ENCODE measurements at places on chromosomes 7 and 10. TPM values are rescaled to one million over a fixed set of nuclear protein-coding genes. Genes with fewer than 3 reads are reported as not detected.
A peak's percentile ranks its signal among the peaks of the same experiment; 100 is the strongest.

FANK1 gene
- total RNA-seq: 0.42 TPM

ABCA13 gene
- not detected for total RNA-seq

ABCF2 gene
- total RNA-seq: 77.7 TPM

DLX5 gene
- total RNA-seq: not detected

COL17A1 gene
- not detected for total RNA-seq

NPFFR1 gene
- total RNA-seq: not detected

MKRN1 gene
- 43.3 TPM for total RNA-seq

- H3K4me1 ChIP-seq: no peaks in the 10 kb centered on the region
- DNase-seq: peak; percentile 53
- no peaks in the 10 kb centered on the region for H3K36me3 ChIP-seq
- no peaks in the 10 kb centered on the region for H3K27me3 ChIP-seq
- peak overlapping the region; percentile 63 for H3K4me3 ChIP-seq
Measured at GRCh38 chr7:121330053-121330833, 1.4 kb downstream of the WNT16 start.

GRCh38 chr7:48108959-48109847, 20.1 kb downstream of the UPP1 start:
- no peak for DNase-seq
- no peak overlapping the region for H3K4me3 ChIP-seq

- 0 out of 2 replicates have a peak, but pooled peaks cover 2% of the 10 kb centered on the region for H3K4me1 ChIP-seq
- no peak overlapping the region for H3K27ac ChIP-seq
- no peaks in the 10 kb centered on the region for H3K36me3 ChIP-seq
- H3K4me3 ChIP-seq: no peak overlapping the region
Measured at GRCh38 chr7:127250312-127251035, 2.3 kb downstream of the GRM8 start.

DNA sequence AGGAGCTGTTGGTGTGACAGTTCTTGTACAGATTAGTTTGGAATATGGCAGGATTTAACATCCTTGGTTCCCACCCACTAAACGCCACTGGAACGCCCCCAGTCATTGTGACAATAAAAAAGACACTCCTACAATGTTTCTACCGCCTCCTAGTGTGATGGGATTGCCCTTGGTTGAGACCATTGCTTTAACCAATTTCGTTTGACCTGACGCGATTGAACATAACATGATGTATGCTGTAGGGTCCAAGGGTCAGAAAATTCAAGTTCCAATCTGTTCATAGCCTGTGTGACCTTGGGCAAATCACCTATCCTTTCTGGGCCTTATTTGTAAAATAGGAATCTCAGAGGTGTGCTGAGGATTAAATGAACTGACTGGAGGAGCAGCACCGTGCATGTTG, 12.5 kb downstream of the MXI1 start:
- H3K27ac ChIP-seq: no peak overlapping the region
- H3K36me3 ChIP-seq: no peaks in the 10 kb centered on the region
- H3K4me3 ChIP-seq: no peak overlapping the region
- DNase-seq: no peak

DNA sequence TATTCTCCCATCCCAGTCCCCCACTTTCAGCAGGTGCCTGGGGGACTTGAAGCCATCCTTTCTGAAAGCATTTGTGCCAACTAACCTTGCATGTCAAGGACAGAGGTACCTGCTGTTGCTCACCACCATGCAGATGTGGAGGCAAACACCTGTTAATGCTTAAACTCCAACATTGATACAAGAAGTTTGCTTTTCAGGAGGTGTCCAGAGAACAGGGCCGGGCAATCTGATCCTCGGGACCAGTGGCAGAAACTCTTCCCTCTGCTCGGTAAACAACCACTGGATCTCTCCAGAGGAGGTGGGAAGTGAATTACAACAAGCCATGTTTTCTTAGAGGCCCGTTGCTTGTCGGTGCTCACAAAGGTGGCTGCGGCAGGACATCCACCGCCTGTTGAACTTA, 54.7 kb downstream of the FGFR2 start:
- H3K27me3 ChIP-seq: no peaks in the 10 kb centered on the region
- no peaks in the 10 kb centered on the region for H3K4me1 ChIP-seq
- no peak overlapping the region for H3K27ac ChIP-seq
- peaks cover 9% of the 10 kb centered on the region for H3K36me3 ChIP-seq

- no peak overlapping the region for H3K27ac ChIP-seq
- no peak overlapping the region for H3K4me3 ChIP-seq
- no peak for DNase-seq
- H3K27me3 ChIP-seq: no peaks in the 10 kb centered on the region
Measured at GRCh38 chr10:14553448-14553847, 221.2 kb downstream of the FAM107B start.

DNA sequence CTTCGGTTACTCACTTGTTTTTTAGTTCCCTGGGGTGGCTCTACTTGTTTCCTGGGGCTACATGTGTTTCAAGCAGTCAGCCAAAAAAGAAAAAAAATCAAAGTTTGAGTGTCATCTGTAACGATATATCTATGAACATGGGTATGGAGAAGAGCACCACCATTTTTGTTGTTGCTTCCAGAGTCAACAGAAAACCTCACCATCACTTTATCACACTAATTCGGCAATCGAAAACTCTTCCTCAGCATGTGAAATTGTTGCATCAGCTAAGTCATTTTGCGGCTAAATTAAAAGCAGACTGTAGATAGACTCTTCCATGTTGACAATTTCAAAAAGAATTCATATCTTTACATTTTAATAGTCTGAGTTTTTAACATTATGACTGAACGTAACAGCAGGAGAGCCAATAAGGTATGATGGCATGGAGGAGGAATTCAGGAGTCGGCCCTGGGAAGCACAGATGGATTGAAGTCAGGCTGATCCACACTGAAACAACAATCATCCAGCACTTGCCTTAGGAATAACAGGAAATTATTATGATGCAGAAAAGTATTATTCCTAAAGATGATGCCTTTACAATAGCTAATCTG, 455.7 kb upstream of the KLF6 start:
- H3K4me1 ChIP-seq: peaks cover 32% of the 10 kb centered on the region
- no peak overlapping the region for H3K4me3 ChIP-seq
- H3K36me3 ChIP-seq: no peaks in the 10 kb centered on the region
- peak; percentile 7 for DNase-seq

GRCh38 chr7:152046531-152046930, 21.1 kb downstream of the GALNT11 start:
- DNase-seq: no peak
- H3K36me3 ChIP-seq: no peaks in the 10 kb centered on the region
- H3K27me3 ChIP-seq: no peaks in the 10 kb centered on the region

- H3K4me1 ChIP-seq: no peaks in the 10 kb centered on the region
- DNase-seq: peak; percentile 55
- H3K27me3 ChIP-seq: no peaks in the 10 kb centered on the region
Measured at GRCh38 chr7:64959072-64959747, 31.6 kb downstream of the ZNF117 start.

DNA sequence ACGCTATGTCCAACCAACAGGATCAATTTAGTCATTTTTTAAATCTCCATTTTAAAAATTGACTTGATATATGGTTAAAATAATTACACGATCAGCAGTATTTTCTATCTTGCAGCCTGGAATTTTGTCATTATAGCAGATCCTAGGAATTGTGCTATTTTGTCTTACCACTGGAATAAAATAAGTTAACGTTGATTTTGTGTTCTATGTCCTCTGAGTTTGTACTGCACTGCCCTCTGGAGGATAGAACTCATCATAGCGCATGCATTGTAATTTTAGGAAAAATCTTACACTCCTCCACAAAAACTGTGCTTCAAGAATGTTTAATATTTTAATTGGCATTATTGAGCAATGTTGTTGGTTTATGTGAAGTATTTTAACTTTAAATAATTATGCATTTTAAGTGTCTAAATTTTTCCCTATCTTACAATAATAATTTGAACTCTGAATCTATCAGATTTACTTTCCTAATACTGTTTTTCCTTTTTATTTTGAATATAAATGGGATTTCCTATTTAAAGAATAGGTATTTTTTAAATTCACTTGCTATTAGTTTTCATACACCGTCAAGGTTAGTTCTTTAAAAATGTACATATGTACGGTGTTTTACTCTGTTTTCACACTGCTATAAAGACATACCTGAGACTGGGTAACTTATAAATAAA, 220.1 kb downstream of the PPP1R3A start:
- DNase-seq: peak; percentile 26
- H3K27ac ChIP-seq: no peak overlapping the region
- no peak overlapping the region for H3K4me3 ChIP-seq
- no peaks in the 10 kb centered on the region for H3K36me3 ChIP-seq

- H3K27me3 ChIP-seq: no peaks in the 10 kb centered on the region
- H3K4me3 ChIP-seq: no peak overlapping the region
- DNase-seq: no peak
- H3K36me3 ChIP-seq: no peaks in the 10 kb centered on the region
- no peak overlapping the region for H3K27ac ChIP-seq
Measured at GRCh38 chr10:51169111-51169510, 94.8 kb downstream of the PRKG1 start.

- H3K27ac ChIP-seq: no peak overlapping the region
- H3K4me1 ChIP-seq: no peaks in the 10 kb centered on the region
- no peak overlapping the region for H3K4me3 ChIP-seq
- no peaks in the 10 kb centered on the region for H3K27me3 ChIP-seq
- H3K36me3 ChIP-seq: no peaks in the 10 kb centered on the region
Measured at GRCh38 chr10:130941886-130942285, 369.6 kb downstream of the TCERG1L start.

- H3K27me3 ChIP-seq: no peaks in the 10 kb centered on the region
- DNase-seq: no peak
- no peaks in the 10 kb centered on the region for H3K36me3 ChIP-seq
- H3K4me1 ChIP-seq: no peaks in the 10 kb centered on the region
- H3K27ac ChIP-seq: no peak overlapping the region
Measured at GRCh38 chr10:91210014-91210413, 10.4 kb upstream of the PCGF5 start.

- H3K36me3 ChIP-seq: no peaks in the 10 kb centered on the region
- H3K4me3 ChIP-seq: no peak overlapping the region
- no peaks in the 10 kb centered on the region for H3K4me1 ChIP-seq
Measured at GRCh38 chr10:71161425-71161824, 50.9 kb upstream of the UNC5B start.

DNA sequence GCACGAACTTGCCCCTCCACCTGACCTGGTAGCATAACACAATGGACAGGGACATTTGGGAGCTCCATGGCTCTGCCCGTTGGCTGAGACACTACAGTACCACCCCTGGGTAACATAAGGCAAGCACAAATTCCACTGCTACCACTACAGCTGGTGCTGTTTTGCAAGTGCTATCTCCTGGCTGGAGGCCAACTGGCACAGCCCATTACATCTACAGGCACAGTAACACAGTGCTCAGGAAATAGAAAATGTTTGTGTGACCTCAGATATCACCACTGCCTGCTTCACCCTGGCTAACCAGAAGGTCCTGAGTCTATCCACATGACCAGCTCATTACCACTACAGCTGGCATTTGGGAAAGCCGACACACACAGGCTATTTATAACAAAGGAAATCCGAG, 631.1 kb upstream of the MBL2 start:
- H3K27me3 ChIP-seq: no peaks in the 10 kb centered on the region
- H3K27ac ChIP-seq: no peak overlapping the region
- DNase-seq: peak; percentile 66
- no peaks in the 10 kb centered on the region for H3K36me3 ChIP-seq

- no peaks in the 10 kb centered on the region for H3K4me1 ChIP-seq
- no peak within 1 kb of the TSS for H3K4me3 ChIP-seq
- no peak for DNase-seq
- H3K27me3 ChIP-seq: peaks cover 26% of the 10 kb centered on the region
- H3K27ac ChIP-seq: no peak within 1 kb of the TSS
Measured at GRCh38 chr10:25933653-25934608, at the start of gene MYO3A. TSS of gene MYO3A (plus strand) at chr10:25934229. CDS start at chr10:25952111, 17,882 bp downstream.

DNA sequence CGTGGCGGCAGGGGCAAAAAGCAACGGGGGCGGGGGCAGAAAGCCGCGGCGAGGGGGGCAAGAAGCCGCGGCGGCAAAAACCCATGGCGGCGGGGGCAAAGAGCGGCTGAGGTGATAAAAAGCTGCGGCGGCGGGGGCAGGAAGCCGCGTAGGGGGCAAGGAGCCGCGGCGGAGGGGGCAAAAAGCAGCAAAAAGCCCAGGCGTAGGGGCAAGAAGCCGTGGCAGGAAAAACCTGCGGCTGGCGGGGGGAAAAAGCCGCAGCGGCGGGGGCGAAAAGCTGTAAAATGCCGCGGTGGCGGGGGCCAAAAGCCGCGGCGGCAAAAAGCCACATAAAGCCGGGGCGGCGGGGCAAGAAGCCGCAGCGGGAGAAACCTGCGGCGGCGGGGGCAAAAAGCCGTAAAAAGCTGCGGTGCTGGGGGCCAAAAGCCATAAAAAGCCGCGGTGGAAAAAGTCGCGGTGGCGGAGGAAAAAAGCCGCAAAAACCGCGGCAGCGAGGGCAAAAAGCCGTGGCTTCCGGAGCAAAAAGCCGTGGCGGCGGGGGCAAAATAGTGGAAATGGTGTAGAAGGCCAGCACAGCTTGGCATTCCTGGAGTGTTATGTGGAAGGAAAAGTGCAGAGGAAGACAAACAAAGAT, 487.8 kb downstream of the ZNF33B start:
- H3K27ac ChIP-seq: no peak overlapping the region
- H3K4me1 ChIP-seq: no peaks in the 10 kb centered on the region
- DNase-seq: no peak
- no peaks in the 10 kb centered on the region for H3K27me3 ChIP-seq

- H3K4me3 ChIP-seq: no peak overlapping the region
- H3K4me1 ChIP-seq: peaks cover 6% of the 10 kb centered on the region
- no peak overlapping the region for H3K27ac ChIP-seq
- DNase-seq: no peak
- H3K36me3 ChIP-seq: no peaks in the 10 kb centered on the region
Measured at GRCh38 chr10:93431361-93431760, 50.8 kb downstream of the MYOF start.

GRCh38 chr7:51269911-51270310, 46.7 kb downstream of the COBL start:
- no peak overlapping the region for H3K27ac ChIP-seq
- H3K4me3 ChIP-seq: no peak overlapping the region
- no peak for DNase-seq
- no peaks in the 10 kb centered on the region for H3K27me3 ChIP-seq
- H3K4me1 ChIP-seq: no peaks in the 10 kb centered on the region

DNA sequence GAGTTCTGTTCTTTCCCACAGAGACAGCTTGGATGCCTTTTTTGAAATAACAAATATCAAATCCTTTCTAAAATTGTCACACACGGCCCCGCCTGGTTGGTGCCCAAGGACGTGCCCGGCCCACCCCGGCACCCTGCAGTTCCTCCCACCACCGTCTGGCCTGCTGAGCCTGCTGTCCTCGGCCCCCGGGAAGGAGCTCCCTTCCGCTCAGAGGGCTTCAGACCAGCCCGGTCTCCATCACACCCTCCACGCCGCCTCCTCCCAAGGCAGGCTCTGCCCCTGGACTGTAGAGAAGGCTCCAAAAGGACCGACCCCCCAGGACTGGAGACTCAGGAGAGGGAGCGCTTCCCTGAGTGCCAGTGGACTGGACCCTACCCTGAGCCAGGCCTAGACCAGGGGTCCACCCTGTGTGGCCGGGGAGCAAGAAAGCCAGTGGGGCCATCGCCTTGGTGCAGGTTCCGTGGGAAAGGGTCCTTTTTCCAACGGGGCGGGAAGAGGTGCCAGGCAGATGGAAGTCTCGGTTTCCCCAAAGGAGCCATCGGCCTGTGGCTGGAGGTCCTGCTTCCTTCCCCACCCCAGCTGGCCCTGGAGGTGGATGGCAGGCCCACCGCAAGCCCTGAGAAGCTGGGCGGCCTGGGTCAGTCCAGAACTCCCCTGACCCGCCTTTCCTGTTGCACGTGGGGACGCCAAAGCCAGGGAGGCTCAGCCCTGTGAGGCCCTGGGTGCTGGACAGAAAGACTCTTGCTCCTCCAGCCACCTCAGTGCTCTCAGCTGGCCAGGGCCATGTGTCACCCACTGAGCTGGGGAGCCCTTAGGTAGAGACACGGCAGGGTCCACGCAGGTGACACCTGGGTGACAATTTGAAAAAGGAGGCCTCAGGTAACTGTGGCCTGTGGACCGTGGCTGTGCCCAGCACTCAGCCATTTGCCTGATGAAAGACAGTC, 69.8 kb downstream of the PWWP2B start:
- no peak overlapping the region for H3K4me3 ChIP-seq
- no peaks in the 10 kb centered on the region for H3K27me3 ChIP-seq
- H3K36me3 ChIP-seq: no peaks in the 10 kb centered on the region
- no peak for DNase-seq
- H3K4me1 ChIP-seq: no peaks in the 10 kb centered on the region
- H3K27ac ChIP-seq: no peak overlapping the region

Data from SJCRH30 (cell line).